ENCODE measurements at places on chromosomes 2 and 18. TPM values are rescaled to one million over a fixed set of nuclear protein-coding genes. Genes with fewer than 3 reads are reported as not detected.

DNA sequence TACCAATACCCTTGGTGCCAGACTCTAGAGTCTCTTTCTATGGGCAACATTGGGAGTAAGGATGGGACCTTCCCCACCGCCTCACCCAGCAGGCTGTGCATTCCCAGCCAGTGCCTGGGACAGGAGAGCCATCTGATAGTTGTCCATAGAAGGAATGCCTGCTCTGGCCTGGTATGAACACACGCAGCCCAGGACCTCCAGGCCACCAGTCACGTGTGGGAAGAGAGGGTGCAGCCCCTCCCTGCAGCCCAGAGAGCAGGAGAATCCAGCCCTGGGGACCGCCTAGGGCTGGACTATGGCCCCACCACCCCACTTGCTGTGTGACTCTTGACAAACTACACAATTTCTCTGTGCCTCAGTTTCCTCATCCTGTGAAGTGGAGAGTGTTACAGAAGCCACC, 52.5 kb upstream of the ID2 start:
- H3K36me3 ChIP-seq: no peaks in the 10 kb centered on the region
- H3K27me3 ChIP-seq: no peaks in the 10 kb centered on the region
- H3K27ac ChIP-seq: no peak overlapping the region
- H3K4me1 ChIP-seq: no peaks in the 10 kb centered on the region
- no peak for DNase-seq

DNA sequence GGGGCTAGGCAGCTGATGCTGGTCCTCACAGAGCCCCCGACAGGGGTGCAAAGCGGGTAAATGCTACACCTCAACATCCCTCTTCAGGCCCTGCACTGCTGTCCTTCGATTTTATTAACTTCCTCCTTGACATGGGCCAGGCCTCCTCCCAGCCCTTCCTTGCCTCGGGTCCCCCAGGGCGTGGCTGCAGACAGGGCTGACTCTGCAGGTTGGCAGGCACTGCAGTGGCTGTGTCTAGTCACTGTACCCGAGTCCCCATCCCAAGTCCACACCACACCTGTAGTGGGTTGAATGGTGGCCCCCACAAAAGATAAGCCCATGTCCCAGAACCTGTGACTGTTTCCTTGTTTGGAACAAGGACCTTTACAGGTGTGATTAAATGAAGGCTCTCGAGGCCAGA, 140.2 kb downstream of the TWIST2 start:
- no peak for DNase-seq
- no peak overlapping the region for H3K27ac ChIP-seq
- H3K4me3 ChIP-seq: no peak overlapping the region
- H3K36me3 ChIP-seq: no peaks in the 10 kb centered on the region

- H3K27ac ChIP-seq: no peak overlapping the region
- H3K36me3 ChIP-seq: no peaks in the 10 kb centered on the region
- no peaks in the 10 kb centered on the region for H3K27me3 ChIP-seq
- DNase-seq: no peak
- H3K4me1 ChIP-seq: no peaks in the 10 kb centered on the region
Measured at GRCh38 chr18:49894517-49895226, 81.3 kb upstream of the ACAA2 start.

DNA sequence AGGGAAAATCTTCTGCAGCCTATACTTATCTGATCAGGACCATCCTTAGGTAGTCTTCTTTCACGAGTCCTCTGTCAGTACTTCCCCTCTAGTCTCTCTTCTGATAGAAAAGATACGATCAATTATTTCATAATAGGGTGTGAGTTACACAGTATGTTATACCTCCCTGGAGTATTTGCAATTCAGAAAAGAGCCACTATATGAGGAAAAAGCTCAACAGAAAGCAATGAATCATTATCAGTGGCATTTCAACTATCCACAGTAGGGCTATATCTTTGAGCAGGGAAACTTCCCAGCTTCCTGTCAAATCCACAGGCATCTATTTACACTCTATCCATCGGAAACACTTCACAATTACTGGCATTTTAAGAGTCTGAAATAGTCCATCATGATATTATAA, 105.3 kb upstream of the ACVR2A start:
- no peaks in the 10 kb centered on the region for H3K36me3 ChIP-seq
- DNase-seq: no peak
- no peaks in the 10 kb centered on the region for H3K27me3 ChIP-seq
- H3K4me1 ChIP-seq: no peaks in the 10 kb centered on the region
- no peak overlapping the region for H3K27ac ChIP-seq

DNA sequence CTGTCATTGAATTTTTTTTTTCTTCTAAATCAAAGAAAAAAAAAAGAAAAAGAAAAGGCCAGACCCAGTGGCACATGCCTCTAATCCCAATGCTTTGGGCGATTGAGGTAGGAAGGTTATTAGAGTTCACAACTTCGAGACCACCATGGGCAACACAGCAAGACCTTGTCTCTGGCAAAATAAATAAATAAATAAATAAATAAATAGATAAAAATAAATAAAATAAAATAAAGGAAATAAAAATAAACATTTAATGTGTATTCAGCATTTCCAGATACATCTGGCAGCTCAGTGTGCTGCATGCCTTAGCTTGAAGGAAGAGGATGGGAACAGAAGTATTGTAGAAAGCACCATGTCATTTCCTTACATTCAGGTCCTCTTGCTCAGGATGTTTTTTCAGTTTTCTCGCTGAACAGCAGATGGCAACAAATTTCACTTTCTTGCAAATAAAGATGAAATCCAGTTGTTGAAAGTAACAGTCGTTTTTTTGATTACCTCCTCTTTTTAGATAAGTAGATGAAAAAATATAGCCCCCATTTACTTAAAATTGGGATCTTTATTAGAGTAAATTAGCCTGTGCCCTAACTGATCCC, 25.7 kb upstream of the FAM178B start:
- no peak overlapping the region for H3K27ac ChIP-seq
- H3K4me1 ChIP-seq: no peaks in the 10 kb centered on the region
- no peaks in the 10 kb centered on the region for H3K36me3 ChIP-seq
- peak; percentile 31 for DNase-seq
- no peak overlapping the region for H3K4me3 ChIP-seq
- no peaks in the 10 kb centered on the region for H3K27me3 ChIP-seq

GRCh38 chr2:223055836-223056235, 3.8 kb downstream of the KCNE4 start:
- no peaks in the 10 kb centered on the region for H3K36me3 ChIP-seq
- H3K4me1 ChIP-seq: peaks cover 59% of the 10 kb centered on the region
- peak overlapping the region; percentile 55 for H3K27ac ChIP-seq

- peaks cover 22% of the 10 kb centered on the region for H3K36me3 ChIP-seq
- no peak overlapping the region for H3K27ac ChIP-seq
- H3K27me3 ChIP-seq: no peaks in the 10 kb centered on the region
- H3K4me1 ChIP-seq: no peaks in the 10 kb centered on the region
- DNase-seq: peak; percentile 59
Measured at GRCh38 chr2:16553226-16553625, 112.4 kb downstream of the CYRIA start.

GRCh38 chr2:181685150-181685688, 4.9 kb upstream of the NEUROD1 start:
- H3K4me1 ChIP-seq: peaks cover 31% of the 10 kb centered on the region
- H3K27me3 ChIP-seq: peaks cover 81% of the 10 kb centered on the region
- H3K36me3 ChIP-seq: no peaks in the 10 kb centered on the region
- DNase-seq: no peak

DNA sequence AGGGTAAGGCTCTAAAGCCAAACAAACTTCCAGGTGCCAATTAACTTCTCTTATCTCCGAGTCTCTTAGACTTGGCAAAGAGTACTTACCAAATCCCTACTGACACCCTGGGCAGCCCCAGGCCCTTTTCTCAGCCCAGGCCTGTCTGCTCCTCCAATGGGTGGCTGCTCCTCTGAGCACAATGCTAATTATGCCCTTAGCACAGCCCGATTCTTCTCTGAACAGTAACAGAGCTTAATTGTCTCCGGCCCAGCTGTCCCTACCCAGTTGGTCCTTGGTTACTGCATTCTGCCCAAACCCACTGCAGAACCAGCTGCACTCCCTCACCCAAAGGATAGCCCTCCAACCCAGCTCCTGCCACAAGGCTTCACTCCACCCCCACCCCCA, 110.3 kb downstream of the SMAD7 start:
- H3K4me1 ChIP-seq: no peaks in the 10 kb centered on the region
- no peak overlapping the region for H3K27ac ChIP-seq
- DNase-seq: no peak
- H3K4me3 ChIP-seq: no peak overlapping the region

DNA sequence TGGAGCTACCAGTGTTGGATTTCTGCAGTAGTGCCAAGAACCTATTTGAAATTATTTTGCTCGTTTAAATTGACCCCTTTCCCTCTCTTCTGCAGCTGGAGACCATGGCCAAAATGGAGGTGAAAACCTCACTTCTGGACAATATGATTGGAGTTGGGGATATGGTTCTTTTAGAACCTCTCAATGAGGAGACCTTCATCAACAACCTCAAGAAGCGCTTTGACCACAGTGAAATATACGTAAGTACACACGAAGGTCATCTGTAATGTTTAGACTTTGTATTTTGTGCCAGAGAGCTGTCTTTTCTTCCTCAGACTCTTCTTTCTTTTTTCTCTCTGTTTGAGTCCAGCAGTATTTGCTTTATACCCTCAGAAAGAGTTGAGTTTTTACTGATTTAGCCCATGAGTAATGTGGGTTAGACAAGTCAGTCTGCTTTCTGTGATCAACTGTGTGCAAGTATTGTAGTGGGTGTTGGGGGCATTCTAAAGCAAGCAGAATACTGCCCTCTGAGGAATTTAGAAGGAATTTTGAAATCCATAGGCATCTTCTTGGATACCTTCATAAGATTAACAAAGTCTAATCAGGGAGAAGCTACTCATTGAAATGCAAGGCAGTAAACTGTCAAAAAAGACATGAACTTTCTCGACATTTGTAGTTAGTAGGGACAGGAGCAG, 31.7 kb downstream of the MYO1B start:
- H3K27ac ChIP-seq: no peak overlapping the region
- no peaks in the 10 kb centered on the region for H3K27me3 ChIP-seq
- no peaks in the 10 kb centered on the region for H3K36me3 ChIP-seq

- no peaks in the 10 kb centered on the region for H3K36me3 ChIP-seq
- no peaks in the 10 kb centered on the region for H3K27me3 ChIP-seq
- DNase-seq: no peak
- H3K4me1 ChIP-seq: peaks cover 17% of the 10 kb centered on the region
- peak within 1 kb of the TSS; percentile 93 for H3K27ac ChIP-seq
- peak within 1 kb of the TSS; percentile 96 for H3K4me3 ChIP-seq
Measured at GRCh38 chr2:121649149-121649595, at the start of gene CLASP1. Gene CLASP1 (minus strand): TSS chr2:121649462. CDS start chr2:121605895, 43,567 bp downstream.

GRCh38 chr18:42477267-42477666, 522.2 kb downstream of the PIK3C3 start:
- no peak for DNase-seq
- no peaks in the 10 kb centered on the region for H3K36me3 ChIP-seq
- H3K4me3 ChIP-seq: no peak overlapping the region
- no peaks in the 10 kb centered on the region for H3K4me1 ChIP-seq
- no peaks in the 10 kb centered on the region for H3K27me3 ChIP-seq
- H3K27ac ChIP-seq: no peak overlapping the region

DNA sequence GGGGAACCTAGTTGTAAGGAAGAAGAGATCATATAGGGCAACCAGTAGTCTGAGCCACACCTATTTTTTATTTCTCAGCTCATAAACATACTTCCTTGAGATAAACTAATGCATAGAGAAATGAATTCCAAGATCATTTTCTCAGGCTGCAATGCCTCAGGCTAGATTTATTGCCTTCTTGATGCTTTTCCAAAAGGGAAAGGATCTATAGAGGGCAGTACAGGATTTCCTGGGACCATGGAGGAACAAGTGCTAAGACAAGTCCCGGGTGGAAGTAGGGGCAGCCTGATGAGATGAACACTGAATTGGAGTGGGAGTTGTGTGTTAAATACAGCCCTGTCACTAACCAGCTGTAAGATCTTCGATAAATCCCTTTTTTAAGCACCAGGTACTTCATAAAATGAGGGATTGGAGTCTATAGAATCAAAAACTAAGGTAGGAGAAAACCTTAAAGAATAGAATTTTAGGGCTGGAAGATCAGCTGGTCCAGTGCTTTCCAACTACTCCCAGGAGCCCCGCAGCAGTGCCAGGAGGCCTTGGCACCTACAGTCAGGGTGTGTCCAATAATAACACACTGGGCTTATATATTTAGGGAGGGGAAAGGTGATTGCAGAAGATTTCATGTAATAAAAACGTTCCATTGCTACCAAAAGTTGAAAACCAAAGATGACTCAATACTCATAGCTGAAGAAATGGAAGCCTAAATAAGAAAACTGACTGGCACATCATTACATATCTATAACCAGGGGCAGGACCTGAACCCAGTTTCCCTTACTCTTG, 58.1 kb downstream of the SERTAD2 start:
- no peaks in the 10 kb centered on the region for H3K27me3 ChIP-seq
- H3K36me3 ChIP-seq: peaks cover 30% of the 10 kb centered on the region
- no peak for DNase-seq
- H3K4me3 ChIP-seq: no peak overlapping the region

DNA sequence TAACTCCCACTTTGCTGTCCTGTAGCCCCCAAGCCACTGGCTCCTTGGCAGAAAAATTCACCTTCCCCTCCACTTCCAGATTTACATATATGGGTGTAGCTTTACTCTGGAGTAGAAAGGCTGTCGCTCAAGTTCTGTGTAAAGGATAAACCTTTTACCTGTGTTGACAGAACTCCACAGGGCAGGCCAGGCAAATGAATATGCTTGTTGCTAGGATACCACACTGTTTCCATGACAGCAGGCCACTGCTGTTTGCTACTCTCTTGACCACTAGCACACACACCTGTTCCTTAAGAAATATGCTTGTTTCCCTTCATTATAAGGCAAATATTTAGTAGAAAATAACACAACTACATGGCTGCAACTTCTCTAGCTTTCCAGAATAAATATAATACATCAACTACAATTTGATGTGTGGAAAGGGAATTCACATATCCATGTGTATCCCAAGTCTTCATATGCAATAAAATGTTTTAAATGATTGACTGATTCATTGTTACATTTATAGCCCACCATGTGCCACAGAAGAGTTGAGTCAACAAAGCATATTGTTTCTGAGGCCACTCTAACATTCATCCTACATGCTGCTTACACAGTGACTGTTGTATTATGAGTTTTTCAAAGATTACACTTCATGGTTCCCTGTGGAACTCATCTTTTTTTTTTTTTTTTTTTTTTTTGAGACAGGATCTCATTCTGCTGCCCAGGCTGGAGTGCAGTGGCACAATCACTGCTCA, 56.2 kb upstream of the ROCK1 start:
- no peak overlapping the region for H3K27ac ChIP-seq
- no peaks in the 10 kb centered on the region for H3K4me1 ChIP-seq
- DNase-seq: no peak

- DNase-seq: no peak
- no peak overlapping the region for H3K4me3 ChIP-seq
- H3K27ac ChIP-seq: no peak overlapping the region
- H3K27me3 ChIP-seq: no peaks in the 10 kb centered on the region
- H3K4me1 ChIP-seq: no peaks in the 10 kb centered on the region
Measured at GRCh38 chr2:235485362-235485761, 8.5 kb upstream of the AGAP1 start.

Gene CPO
- 0.63 TPM for total RNA-seq

Gene NR4A2
- total RNA-seq: 14.7 TPM

Gene HOXD4
- 17.1 TPM for total RNA-seq

Gene MOGAT1
- total RNA-seq: not detected

Gene CRYGC
- not detected for total RNA-seq
